ENCODE measurements at places on chromosomes 16 and 17.
A peak's percentile ranks its signal among the peaks of the same experiment; 100 is the strongest.

DNA sequence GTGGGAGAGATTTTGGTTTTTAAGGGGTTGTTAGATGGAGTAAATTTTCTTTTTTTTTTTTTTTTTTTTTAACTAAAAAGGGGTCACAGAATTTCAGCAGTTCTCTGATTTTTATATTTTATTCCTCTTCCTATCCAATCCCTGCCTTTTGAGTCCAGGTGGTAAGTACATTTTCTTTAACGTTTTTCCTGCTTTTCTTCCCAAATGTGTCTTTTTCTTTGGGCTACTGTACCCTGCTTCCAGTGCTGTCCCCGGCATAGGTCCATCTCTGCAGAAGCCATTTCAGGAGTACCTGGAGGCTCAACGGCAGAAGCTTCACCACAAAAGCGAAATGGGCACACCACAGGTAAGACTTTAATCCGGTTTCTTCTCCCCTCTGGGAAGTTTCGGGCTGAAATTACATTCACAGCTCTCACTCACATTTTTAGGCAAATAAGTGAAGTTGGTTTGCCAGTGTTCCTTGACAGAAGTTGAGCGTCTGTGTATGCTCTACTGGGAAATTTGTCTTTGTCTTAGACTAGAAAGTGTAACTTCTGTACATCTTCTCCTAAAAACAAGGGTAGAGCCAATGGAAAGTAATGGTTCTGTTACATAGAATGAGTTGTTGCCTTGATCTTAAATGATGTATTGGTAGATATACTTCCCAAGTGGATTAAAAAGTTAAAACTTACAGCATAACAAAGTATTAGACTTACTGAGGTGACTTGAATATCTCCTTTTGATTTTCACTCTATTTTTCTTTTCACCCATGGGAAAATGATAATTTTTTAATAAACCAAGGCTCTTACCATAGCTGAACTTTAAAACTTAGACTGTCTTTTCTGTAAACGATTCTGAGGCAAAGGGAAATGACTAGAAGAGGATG is 54.5 kb downstream of the TUBD1 start:
- DNase-seq: no peak

- DNase-seq: peak; percentile 21
Measured at GRCh38 chr17:77959126-77959925, 823 bp downstream of the TNRC6C start.

GRCh38 chr17:58517378-58517927 is 3.0 kb upstream of the MTMR4 start:
- no peak for DNase-seq

DNA sequence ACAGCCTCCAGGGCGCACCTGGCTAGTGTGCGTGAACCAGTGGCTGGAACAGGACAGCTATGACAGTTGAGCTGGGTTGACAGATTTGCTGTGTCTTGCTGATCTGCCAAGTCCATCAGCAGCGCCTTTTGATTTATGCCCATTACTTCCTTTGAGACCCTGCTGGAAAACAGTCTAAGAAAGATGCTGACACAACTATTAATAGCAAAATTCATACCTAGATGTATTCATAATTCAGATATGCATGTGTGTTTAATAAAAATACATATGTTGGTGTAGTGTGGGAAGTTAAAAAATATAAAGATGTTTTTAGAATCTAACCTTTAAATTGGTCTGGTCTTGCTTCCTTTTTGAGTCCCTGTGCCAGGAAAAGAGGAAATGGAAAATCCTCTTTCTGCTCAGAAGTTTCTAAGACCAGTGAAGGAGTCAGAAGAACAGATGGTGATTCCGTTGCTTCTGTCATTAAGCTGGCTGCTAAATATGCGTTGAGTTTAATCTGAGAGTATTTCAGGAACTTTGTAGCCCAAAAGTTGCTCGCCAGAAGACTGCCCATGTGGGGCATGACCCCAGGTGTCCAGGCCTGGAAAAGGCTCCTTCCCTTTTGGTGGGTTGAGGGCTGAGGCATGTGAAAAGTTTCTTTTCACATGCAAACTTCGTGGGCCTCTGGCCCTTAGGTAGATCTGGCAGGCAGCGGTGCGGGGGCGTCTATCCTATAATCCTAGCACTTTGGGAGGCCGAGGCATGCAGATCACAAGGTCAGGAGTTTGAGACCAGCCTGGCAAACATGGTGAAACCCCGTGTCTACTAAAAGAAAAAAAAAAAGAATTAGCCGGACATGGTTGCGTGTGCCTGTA is 40.0 kb upstream of the ENDOV start:
- DNase-seq: no peak

GRCh38 chr17:68290268-68290954 is 516 bp downstream of the SLC16A6 start:
- DNase-seq: peak; percentile 68

DNA sequence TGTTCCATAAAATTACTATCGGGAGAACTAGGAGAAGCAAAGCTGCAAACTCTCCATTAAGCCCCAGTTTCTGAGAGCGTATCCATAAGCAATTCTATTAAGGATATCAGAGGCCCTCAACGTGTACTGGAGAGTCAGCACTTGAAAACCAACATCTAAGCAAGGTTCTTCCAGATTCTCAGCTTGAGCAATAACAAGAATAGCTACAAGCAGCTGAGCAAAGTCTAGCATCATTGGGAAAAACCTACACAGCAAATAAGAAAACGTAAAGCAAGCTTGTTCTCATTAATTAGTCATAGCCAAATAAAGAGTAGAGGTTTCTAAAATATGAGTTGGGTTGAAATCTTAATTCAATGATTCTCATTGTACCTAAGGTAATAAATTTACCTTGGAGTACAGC is 26.9 kb upstream of the COX10 start:
- DNase-seq: no peak

- peak; percentile 46 for DNase-seq
Measured at GRCh38 chr17:7014995-7015958, 2.9 kb downstream of the RNASEK start.

- DNase-seq: no peak
Measured at GRCh38 chr16:27366687-27367460, 35.1 kb upstream of the IL21R start.

DNA sequence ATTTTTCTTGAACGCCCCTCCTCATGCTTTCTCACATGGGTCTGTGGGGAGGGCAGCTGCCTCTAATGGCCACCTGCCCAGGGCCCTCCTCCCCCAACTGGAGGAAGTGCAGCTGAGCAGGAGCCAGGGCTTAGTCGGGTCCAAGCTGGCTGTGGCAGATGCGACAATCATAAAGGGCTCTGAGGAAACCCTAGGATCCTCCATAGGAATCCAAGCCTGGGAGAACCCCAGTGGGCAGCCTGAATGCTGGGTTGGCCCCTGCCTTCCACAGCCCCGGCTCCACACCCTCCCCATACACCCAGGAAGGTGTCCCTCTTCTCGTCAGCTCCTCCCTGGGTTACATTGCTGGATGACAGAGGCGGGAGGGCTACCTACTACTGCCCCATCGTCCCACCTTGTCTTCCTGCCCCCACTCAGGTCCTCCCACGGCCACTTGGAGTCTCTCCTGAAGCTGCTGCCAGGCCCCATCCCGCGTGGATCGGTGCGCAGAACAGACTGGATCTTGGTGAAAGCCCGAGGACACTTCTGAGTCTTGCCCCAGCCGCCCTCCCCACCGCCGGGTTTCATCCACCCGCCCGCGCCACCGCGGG is 15.6 kb upstream of the CBFB start:
- peak; percentile 36 for DNase-seq

GRCh38 chr17:15942207-15942833 is 2.6 kb upstream of the ADORA2B start:
- DNase-seq: peak; percentile 90

GRCh38 chr16:55444754-55445485 is 34.1 kb upstream of the MMP2 start:
- peak; percentile 77 for DNase-seq

DNA sequence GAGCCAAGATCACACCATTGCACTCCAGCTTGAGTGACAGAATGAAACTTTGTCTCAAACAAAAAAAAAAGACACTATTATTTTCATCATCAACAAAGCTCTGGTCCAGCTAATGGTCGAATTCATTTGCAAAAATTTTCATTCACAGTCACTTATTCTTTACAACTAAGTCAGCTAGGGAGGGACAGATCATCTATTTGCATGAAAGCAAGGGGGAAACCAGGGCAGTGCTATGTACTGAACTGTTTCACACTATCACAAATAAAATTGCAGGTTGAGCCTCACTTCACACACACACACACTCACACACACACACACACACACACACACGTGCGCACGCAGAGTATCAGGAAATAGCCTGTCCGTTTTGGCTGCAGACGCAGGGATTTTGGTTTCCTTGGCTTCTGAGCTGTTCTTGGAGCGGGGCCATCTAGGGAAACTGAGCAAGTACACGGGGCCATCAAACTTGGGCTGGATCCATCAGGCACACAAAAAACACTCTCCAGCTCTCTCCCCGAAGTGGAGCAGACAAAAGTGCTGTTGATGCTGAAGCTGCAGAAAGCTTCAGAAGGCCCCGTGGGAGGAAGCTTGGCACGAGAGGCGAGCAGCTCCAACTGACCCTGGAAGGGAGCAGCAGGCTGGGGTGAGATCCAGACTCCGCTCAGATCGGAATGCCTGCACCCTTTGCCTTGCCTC is 44.3 kb upstream of the HELZ start:
- no peak for DNase-seq

GRCh38 chr16:51306886-51307595 is 156.0 kb upstream of the SALL1 start:
- no peak for DNase-seq

DNA sequence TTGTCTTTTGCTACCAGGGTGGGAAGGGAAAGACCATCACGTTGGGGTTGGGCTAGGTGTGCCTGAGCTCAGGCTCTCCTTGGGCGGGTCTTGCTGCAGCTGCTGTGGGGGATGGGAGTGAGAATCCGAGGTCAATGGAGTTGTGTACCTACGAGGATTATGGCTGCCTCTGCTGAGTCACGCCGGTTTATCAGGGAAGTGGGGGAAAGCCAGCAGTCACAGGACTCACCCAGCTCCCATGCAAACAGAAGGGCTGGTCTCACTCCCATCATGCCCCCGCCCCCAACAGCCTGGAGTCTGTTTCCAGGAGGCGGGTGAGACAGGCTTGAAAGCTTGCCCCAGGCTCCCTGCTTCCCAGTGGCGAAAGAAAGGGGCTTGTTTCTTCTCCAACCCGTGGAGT is 1259.0 kb upstream of the GOT2 start:
- no peak for DNase-seq

DNA sequence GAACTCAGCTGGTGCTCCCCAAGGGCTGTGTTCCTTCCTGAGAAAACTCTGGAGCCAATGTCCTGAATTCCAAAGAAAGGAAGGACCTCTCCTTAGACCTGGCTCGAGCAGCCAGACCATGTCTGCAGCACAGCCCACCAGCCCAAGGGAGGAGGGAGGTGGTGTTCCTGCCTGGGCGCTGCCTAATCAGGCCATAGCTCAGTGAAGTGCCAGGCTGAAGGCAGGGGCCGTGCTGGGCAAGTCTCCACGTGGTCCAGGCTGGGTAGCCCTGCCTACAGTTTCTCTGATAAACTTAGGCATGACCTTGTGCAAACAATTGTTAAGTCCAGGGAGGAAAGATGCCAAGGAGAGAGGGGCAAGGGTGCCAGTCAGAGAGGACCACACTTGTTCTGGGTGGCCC is 76.8 kb downstream of the MPRIP start:
- DNase-seq: no peak

DNA sequence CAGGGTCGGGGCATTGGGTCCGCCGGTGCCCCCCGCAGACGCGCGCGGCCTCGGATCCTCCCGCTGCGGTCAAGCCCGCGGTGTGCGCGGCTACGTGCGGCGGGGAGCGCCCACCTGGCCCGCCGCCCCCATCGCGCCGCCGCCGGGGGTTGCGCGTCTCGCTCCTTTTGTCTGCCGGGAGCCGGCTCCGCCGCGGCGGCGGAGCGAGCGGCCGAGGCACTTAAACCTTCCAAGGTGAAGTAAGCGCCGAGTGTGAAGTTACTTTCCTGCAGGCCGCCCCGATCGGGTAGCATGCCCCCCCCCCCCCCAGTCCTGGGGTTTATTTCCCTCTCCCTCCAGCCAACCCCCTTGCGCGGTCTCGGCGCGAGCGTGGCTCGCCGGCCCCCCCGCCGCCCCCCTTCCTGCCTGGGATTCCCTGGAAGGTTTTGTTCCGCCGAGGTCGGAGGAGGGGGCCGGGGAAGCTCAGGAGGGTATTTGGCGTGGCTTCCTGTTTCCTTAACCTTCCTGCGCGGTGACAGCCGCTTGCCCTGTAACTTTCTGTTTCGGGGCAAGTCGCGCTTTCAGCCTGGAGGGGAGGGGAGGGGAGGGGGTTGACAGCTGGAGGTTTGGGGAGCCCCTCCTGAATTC is 56.6 kb upstream of the GSE1 start:
- DNase-seq: peak; percentile 79

DNA sequence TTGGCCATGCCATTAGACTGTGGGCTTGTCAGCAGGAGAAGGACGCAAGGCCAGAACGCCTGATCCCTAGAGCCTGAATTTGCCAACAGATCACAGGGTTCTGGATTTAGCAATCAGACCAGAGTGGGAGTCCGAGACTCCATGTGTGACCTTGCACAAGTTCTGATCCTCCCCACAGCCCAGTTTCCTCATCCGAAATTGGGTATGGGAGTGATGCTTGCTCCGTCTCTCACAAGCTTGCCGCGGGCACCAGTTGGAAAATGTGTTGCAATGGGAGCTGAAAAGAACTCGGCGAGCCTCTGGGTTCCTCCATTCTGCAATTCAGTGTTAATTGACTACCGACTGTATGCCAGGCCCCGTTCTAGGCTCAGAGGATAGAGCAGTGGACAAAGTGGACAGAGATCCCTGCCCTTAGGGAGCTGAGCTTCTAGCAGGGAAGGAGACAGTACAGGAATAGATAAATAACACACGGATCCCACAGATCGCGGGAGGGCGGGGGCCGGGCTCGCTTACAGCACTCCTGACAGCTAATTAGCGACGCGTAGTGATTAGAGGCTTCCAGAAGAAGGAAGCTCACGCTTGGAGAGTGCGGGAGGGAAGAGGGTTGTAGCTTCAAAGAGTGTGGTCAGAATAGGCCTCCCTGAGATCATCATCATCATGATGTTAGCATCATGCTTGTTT is 150.4 kb upstream of the CIBAR2 start:
- peak; percentile 82 for DNase-seq

DNA sequence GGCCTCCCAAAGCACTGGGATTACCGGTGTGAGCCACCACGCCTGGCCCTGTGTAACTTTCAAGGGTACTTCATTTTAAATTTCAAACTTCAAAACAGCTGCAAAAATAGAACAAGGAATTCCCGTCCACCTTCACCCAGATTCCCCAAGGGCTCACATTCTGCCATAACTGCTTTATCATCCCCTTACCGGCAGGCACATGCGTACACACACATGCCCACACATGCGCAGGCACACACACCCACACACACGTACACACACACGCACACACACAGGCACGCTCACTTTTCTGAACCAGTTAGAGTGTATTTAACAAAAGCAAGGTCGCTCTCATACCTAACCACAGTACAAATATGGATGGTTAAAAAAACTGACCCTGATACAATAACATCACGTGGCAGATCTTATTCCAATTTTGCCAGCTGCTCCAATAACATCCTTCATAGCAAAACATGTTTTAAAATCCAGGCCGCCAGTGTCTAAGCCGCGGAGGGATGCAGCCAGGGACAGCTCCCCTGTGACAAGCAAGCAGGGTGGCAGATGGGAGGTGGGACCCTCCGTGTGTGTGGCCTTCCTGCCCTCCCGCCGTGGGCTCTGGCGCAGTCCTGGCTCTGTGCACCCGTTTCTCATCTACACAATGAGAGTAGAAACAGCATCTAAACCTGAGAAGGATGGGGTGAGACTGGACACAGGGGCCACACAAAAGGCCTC is 23.1 kb downstream of the PDIA2 start:
- no peak for DNase-seq

GRCh38 chr16:66273644-66274334 is 92.7 kb upstream of the CDH5 start:
- DNase-seq: peak; percentile 35

All from NB4 (cell line).